ENCODE measurements at places on chromosomes 12 and 14. TPM values are rescaled to one million over a fixed set of nuclear protein-coding genes. Genes with fewer than 3 reads are reported as not detected.

DNA sequence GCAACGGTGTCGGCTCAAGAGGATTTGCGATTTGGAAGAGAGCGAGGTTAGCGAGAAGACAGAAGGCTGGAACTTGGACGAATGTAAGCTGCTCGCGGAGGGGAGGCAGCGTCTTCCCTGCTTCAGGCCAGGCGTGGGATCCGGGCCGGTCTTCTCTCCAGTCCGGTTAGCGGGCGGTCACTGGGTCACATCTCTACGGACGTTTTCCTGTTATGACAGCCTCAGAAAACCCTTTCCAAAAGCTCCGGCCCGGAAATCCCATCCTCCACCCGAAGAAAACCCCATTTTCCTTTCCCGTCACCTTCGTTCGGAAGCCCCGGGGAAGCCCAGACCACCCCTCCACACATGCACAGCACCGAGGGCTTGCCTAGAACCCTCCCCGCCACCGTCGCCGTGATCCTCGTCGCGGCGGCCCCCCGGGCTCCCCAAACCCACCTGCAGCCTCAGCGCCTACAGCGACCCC is 268 bp downstream of the NDUFB1 start:
- no peak for DNase-seq

Gene RAP1B
- polyA plus RNA-seq = 205 TPM

DNA sequence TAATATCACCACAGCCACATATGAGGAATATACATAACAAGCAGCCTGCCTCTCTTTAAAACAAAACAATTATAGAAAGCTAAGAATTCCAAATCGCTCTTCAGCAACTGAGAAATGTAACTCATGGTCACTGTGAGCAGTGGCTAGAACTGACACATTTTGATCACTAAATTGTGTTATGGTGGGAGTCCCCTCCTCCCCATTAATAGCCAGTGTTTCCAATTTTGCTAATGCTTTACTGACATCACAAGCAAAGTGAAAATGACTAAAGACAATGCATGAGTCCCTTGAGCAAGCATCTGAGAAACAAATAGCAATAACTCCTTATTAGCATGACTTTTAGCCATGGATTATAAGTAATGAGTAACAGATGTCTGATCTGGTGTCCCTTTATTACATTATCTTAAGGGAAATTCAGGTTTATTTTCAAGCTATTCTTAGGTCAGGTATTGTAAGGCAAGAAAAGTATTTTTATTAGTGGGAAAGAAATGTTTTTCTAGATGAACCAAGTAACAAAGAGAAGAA is 148.3 kb downstream of the KCNH5 start:
- DNase-seq = no peak

DNA sequence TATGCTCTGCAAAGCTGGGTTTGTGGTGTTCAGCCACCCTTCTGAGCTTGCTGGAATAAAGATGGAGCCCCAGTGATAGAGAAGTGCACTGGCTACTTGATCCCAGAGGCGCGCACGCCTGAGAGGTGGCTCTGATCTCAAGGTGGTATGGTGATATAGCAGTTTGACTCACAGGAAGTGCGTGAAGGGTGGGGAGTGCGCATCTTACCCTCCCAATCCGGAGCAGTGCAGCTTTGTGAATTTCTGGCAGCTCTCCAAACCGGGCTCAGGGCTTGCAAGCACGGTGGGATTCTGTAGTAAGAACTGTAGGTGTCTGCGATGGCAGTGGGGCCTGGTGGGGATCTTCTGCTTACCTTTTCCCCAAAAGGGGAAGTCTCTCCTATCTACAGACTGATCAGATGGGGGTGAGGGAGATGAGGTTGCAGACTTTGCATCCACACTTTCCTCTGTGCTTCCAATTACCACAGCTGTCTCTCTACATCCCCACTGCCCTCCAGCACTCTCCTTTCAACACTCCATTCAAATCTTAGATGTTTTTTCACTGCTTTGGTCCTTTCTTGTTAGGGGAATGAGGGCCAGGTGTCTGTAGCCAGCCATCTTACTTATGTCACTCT is 197.4 kb upstream of the SLC38A2 start:
- no peak for DNase-seq

Gene AICDA
- polyA plus RNA-seq = 0.05 TPM

- DNase-seq = peak; percentile 38
Observed at GRCh38 chr14:24139272-24139934, 2.0 kb downstream of the EMC9 start.

GRCh38 chr12:71725011-71725410 is 29.7 kb upstream of the RAB21 start:
- no peak for DNase-seq

DNA sequence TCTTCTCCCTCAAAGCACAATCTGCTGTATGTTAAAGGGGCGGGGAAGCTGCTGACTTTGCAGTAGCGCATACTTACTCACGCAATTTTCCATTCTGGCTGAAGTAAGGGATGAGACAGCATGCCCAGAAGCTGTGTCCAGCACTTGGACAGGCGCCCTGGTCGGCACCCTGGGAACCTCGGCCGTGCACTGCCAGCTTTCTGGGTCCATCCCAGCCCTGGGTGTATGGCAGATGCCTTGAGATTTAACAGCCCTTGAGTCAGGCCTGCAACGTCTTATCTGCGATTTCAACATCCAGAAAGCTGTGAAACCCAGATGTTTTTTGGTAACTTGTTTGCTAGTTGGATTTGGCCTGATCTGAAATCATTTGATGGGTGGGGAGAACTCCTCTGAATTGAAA is 16.1 kb downstream of the EML1 start:
- no peak for DNase-seq

GRCh38 chr14:73811164-73811503 is 40.5 kb upstream of the PTGR2 start:
- no peak for DNase-seq

DNA sequence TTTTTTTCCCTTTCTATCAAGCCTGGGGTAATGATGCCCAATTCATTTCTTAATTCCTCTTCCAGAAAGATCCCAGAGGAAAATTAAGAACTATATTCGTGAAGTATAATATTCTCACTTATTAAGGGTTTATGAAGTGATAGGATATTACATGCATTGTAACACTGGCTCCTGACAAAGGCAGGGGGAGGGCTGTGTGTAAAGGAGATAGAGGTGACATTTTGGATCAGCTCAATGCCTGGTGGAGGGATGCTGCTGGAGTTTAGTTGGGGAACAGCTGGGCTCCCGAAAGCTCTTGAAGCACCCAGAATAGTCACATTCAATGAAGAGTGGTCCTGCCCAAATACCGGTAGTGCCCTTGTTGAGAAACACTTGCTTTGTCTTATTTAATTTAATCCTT is 774 bp downstream of the SERPINA11 start:
- no peak for DNase-seq

Gene PPFIA2
- polyA plus RNA-seq = not detected

DNA sequence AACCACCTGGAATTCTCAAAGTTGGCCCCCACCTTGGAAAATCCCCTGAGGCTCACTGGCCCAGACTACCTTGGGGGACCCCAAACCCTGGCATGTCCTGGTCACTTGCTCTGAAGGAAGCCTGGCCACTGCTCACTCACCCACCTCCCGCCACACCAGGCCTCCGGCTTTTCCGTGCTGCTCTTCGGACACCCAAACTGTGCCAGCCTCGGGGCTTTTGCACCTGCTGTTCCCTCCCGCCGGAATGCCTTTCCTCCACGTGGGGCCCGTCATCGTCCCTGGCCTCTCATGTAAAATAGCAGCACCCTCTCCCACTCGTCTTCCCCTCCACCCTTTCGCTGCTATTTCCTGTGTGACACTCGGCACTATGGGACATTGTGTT is 87.2 kb upstream of the NCOR2 start:
- DNase-seq = no peak

Gene KCNC2
- polyA plus RNA-seq = not detected

Gene DAO
- polyA plus RNA-seq = not detected

DNA sequence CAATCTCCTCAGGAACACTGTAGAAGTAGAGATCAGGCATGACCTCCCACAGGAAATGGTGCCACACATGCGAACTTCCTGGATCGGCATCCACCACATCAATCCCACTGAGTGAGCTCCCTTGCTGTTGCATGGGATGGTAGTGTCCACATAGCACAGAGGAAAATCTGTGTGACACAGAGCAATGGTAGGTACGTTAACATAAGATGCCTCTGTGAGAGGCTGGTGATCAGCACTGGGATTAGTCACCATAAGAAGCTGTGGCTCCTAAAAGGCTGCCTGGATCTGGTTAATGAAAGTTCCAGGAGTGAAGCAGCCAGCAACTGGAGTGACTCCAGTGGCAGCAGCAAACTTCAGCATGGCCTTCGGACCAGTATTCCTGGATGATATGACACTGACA is 21.8 kb downstream of the WDHD1 start:
- DNase-seq = no peak

DNA sequence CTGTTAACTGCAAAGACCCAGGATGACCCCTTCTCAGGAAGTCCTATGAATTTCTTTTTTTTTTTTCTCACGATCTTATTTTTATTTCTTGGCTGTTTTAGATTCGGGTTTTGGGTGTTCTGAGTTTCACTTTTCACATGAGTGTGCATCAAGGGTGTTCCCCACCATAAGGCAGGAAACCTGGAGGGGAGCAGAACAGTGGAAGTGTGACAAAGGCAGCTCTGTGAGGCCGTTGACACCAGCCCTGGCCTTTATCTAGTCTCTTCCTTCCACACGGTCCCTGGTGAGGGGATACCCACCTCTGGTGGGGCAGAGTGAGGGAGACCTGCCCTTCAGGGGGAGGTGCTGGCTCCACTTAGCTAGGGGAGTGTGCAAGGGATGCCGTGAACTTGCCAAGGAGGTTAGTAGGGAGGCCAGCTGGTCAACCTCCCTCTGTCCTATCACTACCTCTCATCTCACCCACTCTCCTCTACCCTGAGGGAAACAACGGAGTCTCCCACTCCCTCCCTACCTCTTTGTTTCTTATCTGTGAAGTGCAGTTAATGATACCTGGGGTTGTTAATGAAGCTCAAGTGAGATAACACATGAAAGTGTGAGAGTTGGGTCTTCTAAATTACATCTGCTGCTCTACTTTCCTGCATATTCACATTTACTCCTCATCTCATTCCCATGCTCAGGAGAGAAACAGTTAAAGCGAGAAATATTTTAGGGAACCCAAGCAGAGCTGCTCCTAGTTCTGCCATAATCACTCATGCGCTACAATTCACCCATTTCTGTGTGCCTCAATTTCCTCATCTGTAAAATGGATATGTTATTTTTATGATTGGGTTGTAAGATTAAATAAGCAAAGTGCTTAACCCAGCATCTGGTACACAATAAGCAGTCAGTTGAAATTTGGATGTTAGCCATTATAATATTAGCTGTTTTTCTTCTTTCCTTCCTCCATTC is 4.4 kb upstream of the GALNT6 start:
- no peak for DNase-seq

Gene MAGOHB
- polyA plus RNA-seq = 83.4 TPM

- no peak for DNase-seq
Observed at GRCh38 chr14:32298346-32298745, 30.8 kb upstream of the AKAP6 start.

DNA sequence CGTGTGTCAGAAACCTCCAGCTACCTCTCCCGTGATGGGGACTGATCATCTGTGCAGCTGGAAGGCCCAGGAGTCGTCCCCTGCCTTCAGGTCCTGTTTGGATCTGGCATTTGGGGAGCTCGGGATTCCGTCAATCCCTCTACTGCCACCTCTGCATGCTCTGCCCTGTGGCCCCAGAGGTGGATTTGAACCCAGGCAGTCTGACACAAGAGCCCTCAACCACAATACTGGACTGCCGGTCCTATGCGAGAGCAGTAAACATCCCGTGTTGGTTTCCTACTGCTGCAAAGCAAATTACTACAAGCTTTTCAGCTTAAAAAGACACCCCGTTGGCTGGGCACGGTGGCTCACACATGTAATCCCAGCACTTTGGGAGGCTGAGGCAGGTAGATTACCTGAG is 121.9 kb upstream of the FKBP4 start:
- DNase-seq = no peak

GRCh38 chr14:60222820-60223219 is 26.2 kb upstream of the PPM1A start:
- DNase-seq = no peak

DNA sequence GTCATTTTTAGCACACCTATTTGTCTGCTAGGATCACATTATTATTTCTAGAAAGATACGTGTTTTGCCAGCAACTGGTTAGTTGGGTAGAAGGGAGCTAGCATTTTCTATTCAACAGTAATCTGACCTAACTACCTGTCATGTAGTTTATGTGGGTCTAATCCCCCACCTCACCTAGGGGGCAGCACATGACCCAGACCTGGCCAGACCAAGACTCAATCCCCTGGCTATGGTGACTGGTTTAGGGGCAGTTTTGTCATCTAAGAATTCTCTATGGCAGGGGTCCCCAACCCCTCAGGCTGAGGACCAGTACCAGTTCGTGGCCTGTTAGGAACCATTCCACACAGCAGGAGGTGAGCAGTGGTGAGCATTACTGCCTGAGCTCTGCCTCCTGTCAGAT is 29.5 kb upstream of the EVL start:
- DNase-seq = no peak
